Stimulated activated CD4-positive, alpha-beta T cell treated with anti-CD3 and anti-CD28 coated beads, Interleukin-4, amount 100 ng/mL, for 1 hour (primary cell): ENCODE measurements at places on chromosomes 2 and 18.
A peak's percentile ranks its signal among the peaks of the same experiment; 100 is the strongest.

- DNase-seq: no peak
Measured at GRCh38 chr2:184599054-184599871, 934 bp downstream of the ZNF804A start.

GRCh38 chr2:241218131-241219029 lies 29.9 kb downstream of the ANO7 start:
- peak; percentile 39 for DNase-seq

DNA sequence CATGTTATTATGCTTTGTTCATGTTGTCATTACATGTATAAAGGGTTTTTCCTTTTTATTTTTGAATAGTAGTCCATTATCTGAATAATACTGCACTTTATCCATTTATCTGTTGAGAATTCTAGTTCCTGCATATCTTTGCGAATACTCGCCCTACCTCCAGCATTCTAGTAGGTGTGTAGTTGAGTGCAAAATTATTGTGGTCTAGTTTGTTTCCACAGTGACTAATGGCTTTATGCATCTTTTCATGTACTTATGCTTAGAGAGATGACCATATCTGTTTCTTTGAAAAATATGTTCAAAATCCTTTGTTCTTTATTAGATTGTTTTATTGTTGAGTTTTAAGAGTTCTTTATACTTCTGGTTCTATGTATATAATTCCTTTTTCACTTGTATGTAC lies 48.8 kb downstream of the EIF5B start:
- DNase-seq: no peak

DNA sequence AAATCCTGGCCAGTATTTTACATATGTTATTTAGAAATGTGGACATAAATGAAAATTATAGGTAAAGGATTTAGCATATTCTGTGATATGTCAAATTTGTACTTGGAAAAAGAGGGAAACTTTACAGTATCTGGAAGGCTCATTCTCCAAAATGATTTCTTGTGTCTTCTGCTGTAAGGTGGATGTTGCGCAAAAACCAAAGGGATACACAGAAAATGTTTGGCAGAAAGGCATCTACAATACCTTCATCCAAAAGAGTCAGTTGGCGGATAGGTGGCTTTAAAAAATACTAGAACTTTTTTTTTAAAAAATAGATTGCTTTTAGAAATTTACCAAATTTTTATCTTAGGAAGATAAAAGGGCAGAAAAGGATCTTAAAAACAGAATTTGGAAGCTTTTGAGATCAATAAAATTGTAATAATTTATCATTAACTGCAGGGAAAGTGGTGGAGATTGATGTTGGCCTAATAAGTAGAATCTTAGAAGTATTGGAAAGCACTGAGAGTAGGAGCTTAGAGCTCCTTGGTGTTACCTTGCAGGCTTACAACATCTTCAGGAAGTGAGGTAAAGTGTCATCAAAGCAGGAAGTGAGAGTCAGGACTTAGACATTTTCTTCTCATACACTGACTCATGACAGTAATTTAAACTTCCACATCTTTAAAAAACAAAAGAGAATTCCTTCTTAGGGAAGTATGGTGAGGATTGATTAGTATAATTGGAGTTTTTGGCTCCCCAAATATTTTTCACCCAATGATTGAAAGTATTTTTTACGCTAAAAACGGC lies 2.1 kb downstream of the NABP1 start:
- no peak for DNase-seq

DNA sequence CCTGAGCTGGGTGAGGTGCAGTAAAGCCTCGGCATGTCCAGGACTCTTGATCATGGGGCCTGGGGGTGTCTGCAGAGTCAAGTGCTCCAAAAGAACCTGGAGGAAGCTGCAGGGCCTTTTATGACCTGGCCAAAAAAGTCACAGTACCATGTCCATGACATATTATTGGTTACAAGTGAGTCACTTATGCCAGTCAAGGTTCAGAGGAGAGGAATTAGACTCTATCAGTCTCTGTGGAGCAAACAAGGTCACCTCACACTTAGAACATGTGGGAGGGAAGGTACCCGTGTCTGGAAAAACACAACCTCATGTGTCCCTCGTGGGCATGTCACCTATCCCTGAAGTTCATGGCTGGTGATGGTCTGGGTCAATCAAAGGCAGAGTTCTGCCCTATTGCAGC lies 465.7 kb downstream of the FBXO15 start:
- DNase-seq: no peak

DNA sequence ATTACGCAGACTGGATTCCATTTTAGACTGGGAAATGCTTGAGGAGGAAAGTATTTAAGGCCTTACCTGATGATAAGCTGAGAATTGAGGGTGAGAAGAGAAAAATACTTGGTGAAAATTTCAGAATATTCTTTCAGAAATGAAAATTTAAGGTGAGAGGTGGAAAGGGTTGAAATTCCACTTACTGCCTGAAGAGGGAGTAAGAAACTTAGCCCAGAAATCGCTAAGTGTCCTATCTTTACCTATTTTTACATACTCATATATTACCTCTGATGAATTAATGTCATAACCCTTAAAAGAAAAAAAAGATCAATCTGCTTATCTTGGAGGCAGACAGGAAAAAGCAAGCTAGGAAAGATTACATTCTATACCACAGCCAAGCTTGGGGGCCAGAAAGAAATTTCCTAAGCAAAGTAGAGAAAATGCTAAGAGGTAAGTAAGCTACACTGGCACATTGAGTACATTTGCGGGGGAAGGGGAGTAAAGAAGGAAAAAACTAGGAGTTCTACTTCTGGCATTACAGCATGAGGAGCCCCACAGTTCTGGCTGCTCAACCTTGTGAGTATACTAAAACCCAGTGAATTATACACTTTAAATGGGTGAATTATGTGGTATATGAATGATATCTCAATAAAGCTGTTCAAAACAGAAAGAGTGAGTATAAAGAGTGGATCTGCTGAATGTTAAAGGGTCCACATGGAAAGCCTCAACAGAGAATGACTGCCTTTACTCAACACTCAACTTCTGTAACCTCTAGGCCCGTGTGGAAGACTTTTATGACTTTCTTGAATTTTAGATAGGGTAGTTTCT lies 33.8 kb downstream of the SMC6 start:
- DNase-seq: no peak

DNA sequence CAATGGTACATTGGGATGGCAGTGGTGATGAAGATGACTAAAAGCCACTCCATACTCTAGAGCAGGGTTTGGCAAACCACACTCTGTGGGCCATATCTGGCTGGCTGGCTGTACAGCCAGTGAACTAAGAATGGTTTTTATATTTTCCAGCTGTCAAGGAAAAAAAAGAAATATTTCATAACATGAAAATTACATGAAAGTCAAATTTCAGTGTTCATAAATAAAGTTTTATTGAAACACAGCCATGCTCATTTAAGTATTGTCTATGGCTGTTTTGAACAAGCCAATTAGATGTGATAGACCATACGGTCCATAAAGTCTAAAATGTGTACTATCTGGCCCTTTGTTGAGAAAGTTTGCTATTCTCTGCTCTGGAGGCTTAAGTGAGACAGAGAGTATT lies 1.5 kb downstream of the TTC21B start:
- DNase-seq: no peak

GRCh38 chr2:43224571-43225092 lies 1.8 kb downstream of the ZFP36L2 start:
- peak; percentile 43 for DNase-seq

GRCh38 chr18:44788334-44788733 lies 107.6 kb downstream of the SETBP1 start:
- DNase-seq: no peak

DNA sequence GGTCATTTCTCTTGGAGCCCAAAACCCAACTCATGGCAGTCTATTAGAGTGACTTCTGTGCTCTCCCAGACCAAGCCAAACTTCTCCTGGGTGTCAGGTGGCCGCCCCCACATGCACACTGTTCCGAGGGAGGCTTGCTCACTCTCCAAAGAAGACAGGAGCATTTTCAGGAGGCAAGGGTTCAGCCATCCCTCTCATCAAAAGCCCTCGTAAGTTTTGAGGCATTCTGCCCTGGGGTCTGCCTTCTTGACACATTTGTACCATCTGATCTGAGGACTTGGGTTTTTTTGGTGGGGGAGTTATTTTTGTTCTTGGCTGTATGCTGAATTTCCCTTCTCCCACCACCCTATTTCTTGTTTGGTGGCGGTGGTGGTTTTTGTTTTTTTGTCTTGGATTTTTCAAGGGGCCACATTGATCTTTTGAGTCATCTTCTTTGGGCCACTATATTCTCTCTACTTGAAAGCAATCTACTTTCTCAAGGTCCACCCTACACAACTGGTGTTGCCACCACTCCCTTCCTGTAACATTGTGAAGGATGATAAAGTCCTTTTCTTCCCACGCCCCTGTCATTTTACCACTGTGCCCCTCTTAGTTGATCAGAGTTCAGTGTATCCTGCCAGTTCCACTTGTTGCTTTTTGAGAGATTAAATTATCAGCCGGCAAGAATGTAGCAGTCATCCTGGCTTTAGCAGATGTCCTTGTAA lies 255.8 kb downstream of the CYP26B1 start:
- no peak for DNase-seq

GRCh38 chr2:112493048-112493447 lies 11.1 kb downstream of the TTL start:
- no peak for DNase-seq

GRCh38 chr18:63339920-63340484 lies 20.4 kb upstream of the BCL2 start:
- peak; percentile 38 for DNase-seq
